WTC11 (cell line): ENCODE measurements at places on chromosomes 4 and X.

- DNase-seq = no peak
Observed at GRCh38 chr4:1048773-1049590, 37.6 kb downstream of the FGFRL1 start.

- DNase-seq = no peak
Observed at GRCh38 chr4:67746797-67747495, 7.2 kb downstream of the GNRHR start.

- DNase-seq = no peak
Observed at GRCh38 chr4:165308606-165309005, 18.9 kb upstream of the MSMO1 start.

GRCh38 chrX:139446832-139447231 is 83.7 kb upstream of the F9 start:
- DNase-seq = no peak

- DNase-seq = peak; percentile 60
Observed at GRCh38 chr4:186723292-186724057, at the start of gene FAT1. FAT1 (minus strand) TSS chr4:186723856; CDS start chr4:186709827, 14,029 bp downstream.

- DNase-seq = no peak
Observed at GRCh38 chr4:163768014-163768413, 273.5 kb downstream of the TMA16 start.

DNA sequence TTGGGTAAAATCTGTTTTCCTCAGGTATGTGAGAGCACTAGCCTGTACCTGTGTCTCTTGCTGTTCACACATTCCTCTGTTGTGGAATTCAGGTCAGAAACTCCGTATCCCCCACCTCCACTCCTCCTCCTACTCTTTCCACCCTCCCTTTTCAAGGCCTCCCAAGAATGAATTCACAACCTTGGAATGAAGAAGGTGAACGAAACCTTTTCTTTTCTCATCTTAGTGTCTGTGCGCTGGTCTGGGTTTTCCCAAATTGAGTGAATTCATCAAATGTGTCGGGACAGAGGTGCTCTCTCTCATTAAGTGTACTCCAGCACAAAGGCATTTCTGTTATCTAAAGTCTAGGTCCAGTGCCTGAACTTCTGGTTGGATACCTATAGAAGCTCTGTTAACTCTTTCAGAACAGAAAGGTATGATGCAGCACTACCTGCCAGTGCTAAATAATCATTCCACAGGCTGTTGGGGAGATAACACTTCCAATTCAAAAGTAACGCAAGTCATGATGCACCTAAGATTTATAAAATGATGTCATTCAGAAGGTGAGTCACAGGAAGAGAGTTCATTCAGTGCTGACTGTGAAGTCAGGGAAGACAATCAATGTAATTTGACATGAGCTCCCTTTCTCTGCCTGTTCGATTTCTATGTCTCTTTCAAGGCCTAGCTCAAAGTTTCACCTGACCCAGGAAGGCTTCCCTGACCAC is 41.9 kb downstream of the COL4A6 start:
- no peak for DNase-seq

DNA sequence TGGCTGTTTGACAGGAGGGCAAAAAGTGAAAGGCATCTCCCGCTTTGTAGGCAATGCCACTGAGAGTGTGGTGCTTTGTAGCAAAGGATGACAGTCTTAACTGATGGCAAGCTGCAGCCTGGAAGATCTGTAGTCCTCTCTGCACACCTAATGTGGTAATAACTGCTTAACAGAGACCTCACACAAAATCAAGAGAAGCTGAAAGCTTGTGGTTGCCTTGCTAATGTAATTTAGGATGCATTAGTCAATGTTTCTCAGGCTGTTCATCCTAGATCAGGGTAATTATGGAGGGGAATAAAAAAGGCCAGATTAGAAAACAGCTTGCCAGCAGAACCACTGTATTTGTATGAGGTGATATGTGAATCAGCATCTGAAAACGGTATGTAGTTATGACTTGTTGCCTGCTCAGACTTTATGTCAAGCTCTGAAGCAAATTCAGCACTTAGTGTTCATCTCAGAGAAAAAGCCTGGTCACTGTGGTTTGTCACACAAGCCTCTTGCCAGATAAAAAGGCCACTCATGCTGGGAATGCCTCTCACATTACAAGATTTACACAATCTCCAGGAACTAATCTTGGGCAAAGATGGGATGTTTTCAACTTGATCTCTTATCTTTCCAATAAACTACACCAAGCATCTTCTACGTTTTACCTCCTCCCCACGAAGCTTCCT is 130.8 kb downstream of the ENOX2 start:
- no peak for DNase-seq

DNA sequence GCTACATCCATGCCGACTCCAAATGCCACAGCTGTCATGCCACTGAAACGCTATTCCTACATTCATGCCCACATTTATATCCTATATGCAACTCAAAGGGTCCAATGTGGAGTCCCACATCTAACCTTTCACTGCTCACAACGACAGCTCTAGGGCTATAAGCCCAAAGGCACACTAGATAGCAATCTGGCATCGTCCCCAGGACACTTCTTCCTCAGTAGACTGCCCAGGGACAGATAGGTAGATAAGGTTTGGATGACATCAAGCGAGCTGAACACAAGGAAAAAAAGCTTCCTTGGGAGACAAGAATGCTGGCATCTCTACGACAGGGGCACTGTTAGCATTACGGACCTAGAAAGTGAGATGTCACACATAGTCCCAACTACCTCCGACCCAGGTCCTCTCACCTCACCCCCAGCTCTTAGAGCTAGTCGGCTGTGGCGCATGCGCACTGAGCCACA is 685 bp downstream of the RAB9B start:
- DNase-seq = no peak

DNA sequence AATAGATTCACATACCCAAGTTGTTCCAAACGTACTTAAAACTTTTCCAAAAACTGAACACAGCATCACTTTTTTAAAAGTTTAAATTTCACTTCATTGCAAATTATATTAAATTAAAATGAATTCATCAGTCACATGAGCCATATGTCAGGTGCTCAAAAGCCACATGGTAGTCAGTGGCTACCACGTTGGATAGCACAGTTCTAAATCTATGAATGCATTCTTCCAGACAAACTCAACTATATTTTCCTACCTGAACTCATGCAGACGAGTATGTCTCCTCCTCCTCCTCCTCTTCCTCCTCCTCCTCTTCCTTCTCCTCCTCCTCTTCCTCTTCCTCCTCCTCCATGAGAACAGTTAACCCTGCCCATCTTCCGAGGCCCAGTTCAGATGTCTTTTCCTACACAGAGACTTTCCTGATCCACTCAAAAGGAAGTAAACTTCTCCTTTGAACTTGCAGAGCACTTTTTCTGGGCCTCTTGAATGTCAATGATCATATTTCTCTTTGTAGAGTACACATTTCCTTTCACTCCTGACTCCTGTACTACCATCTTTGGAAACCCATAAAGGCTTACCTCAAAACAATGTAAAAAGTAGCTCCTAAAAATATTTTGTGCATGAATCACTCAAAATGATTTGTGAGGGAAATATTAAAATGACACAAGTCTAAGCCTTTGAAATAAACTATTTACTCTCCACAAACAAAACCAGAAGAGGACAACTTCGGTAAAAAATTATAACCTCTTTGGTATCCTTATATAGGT is 172.6 kb downstream of the AMELX start:
- no peak for DNase-seq

DNA sequence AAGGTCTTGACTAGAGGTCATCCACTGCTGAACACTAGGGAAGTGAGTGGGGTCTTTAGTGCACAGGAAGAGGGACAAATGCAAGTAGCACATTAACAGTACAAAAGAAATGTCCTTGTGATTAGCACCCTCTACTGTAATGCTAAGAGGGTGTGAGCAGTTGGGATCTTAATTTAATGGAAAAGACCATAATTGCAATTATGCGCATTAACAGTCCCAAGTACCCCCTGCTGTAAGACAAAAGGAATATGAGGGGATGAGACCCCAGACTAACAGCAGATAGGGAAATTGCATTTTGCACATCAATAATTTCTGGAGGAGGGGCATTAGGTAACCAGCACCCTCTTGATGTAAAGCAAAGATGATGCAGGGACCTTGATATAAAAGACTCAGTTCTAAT is 285.0 kb downstream of the CHIC1 start:
- DNase-seq = no peak

DNA sequence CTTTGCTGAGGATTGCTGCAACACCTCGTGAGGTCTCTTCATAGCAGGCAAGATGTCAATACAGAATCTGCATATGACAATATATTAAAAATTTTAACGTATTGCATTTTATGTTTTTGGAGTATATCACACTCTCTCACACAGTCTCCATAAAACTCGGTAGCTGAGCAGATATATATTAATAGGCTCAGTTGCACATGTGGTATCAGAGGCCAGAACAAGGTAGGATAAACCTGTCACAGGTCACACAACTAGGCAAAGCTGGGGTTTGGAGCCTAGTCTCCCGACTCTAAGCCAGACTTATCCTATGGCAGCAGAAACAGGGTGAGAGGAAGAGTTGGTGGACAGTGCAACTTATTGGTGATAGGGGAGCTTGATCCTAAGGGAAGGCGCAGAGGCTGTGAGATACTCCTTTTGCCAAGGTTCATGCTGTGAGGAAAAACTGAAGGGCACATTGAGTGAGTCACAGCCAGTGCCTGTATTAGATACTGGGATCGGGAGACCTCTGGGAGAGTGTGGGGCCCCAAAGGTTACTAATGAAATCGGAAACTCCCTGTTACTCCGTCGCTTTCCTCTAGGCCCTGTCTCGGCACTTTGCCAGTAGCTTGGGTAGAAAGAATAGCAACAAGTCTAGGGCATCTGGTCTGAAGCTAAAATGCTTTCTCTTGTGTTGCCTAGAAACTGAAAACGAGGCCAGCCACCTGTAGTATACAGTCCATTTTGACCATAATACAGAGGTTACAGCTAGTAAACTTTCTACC is 195.7 kb downstream of the ARHGAP10 start:
- DNase-seq = no peak

GRCh38 chrX:32137525-32137924 is 1065.7 kb upstream of the FTHL17 start:
- DNase-seq = peak; percentile 12

GRCh38 chrX:23578079-23578478 is 89.2 kb upstream of the PRDX4 start:
- no peak for DNase-seq

DNA sequence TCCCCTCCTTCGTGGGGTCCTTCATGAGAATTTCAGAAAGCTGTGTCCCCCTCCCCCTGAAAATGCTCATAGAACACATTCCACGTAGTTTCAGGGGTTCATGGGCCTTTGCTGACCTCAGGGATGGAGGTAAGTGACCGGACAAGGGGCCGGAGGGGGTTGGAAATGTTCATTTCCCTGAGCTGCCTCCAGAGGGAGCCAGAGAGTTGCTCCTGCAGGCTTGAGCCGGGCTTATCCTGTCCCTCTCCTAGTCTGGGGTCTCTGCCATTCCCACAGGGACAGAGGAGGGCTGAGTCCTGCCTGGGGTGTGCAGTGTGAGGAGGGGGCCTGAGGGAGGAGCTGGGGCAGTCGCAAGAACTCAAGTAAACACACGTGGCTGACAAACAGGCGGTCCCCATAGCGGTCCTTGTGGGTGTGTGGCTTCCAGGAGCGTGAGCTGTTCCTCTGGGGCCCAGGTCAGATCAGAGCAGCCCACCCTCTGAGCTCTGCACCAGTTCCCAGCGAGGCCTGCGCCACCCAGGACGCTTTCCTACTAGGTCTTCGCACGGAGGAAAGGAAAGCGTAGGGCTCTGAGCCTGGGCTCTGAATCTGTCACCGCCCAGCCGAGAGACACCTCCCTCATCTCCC is 62.5 kb downstream of the WFS1 start:
- peak; percentile 82 for DNase-seq

GRCh38 chr4:113747949-113748348 is 13.6 kb downstream of the CAMK2D start:
- no peak for DNase-seq

DNA sequence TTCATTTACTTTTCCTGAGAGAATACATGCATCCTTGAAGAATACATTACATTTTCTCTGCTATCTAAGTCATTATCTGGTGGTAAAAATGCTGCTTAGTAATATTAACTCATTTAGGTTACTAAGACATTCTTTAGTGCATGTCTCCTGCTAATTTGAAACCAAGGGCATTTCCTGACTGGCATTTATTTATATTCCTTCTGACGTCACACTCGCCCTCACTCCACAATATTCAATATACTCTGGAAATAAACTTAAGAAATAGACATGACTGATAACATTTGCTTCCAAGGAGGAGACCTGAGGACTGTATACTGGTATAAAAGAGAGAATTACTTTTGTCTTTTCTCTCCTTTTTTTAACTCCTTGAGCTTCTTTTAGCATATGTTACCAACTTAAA is 619.5 kb upstream of the SMIM31 start:
- no peak for DNase-seq

DNA sequence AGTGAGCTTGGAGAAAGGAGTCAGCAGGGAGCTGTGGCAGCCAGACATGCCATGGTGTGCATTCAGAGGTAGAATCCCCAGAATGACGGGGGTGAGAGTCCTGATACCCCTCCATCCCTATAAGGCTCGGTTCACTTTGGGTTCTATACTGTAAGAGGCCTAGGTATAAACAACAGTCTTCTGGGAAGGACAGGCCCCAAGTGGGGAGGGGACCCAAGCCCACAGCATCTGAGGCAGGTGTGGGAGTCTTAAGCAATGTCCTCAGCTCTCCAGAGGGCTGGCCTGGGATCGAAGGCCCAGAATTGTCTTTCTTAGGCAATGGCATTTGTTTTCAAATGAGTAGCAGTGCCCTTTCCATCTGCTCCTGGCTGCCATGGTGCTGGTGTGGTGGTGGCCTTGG is 50.2 kb upstream of the MAMLD1 start:
- no peak for DNase-seq

GRCh38 chr4:176291748-176292147 is 22.7 kb upstream of the ASB5 start:
- no peak for DNase-seq

- DNase-seq = no peak
Observed at GRCh38 chrX:48541140-48541814, 1.8 kb downstream of the TBC1D25 start.

DNA sequence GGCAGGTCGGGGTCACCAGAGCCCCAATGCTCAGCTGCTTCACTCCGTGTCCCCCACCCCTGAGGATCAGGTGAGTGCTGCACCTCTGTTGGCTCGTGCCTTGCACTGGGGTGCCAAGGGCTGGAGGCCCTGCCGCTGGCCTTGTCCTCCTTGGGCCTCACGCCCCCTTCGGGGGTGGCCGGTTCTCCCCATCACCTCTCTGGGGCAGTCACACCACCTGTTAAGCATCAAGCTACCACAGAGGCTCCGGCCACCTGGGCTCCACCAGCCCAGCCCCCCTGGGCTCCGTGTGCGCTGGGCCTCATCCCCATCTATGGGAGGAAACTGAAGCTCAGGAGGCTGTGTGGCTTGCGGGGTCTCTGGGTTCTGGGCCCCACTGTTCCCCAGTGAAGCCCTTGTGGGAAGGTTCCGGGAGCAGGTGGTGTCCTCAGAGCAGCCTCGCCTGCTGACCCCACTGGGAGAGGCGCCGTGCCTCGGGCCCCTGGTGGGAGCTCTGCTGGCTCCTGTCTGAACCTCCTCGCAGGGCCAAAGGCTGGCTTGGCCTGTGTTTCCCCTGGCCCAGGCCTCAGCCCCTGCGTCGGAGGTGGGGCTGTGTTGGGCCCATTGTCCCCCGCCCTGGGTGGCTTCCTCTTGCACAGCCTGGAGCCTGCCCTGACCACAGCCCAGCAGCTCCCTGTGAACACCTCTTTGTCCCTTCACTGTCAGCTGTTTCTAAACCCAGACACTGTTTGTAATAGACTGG is 30.8 kb downstream of the DOK7 start:
- DNase-seq = no peak

GRCh38 chr4:185290018-185290607 is 80.7 kb downstream of the SNX25 start:
- no peak for DNase-seq

- no peak for DNase-seq
Observed at GRCh38 chr4:161121451-161121850, 1042.3 kb downstream of the FSTL5 start.
